ENCODE measurements at places on chromosomes 7 and 10. TPM values are rescaled to one million over a fixed set of nuclear protein-coding genes. Genes with fewer than 3 reads are reported as not detected.

CYP26C1 gene
- total RNA-seq, result not detected

AQP1 gene
- total RNA-seq, result 0.10 TPM

GPR158 gene
- total RNA-seq, result not detected

GNAT3 gene
- not detected for total RNA-seq

CAMK2G gene
- 16.5 TPM for total RNA-seq

RPEL1 gene
- not detected for total RNA-seq

PIP gene
- total RNA-seq, result not detected

SPAG6 gene
- not detected for total RNA-seq

HOGA1 gene
- not detected for total RNA-seq

PDE6C gene
- not detected for total RNA-seq

PNLIPRP3 gene
- total RNA-seq, result not detected

LZTS2 gene
- 12.1 TPM for total RNA-seq

MARCHF5 gene
- total RNA-seq, result 25.6 TPM

EPO gene
- total RNA-seq, result not detected

CDK14 gene
- total RNA-seq, result 0.92 TPM

SLC13A1 gene
- total RNA-seq, result not detected

GNGT1 gene
- not detected for total RNA-seq

STYXL1 gene
- 30.4 TPM for total RNA-seq

SFXN3 gene
- total RNA-seq, result 12.6 TPM

DNAJC12 gene
- 47.1 TPM for total RNA-seq

SDK1 gene
- 0.49 TPM for total RNA-seq

TEX47 gene
- total RNA-seq, result not detected

ZC3HAV1L gene
- 13.4 TPM for total RNA-seq

SEC23IP gene
- 88.6 TPM for total RNA-seq

C10orf143 gene
- total RNA-seq, result 3.3 TPM

PON3 gene
- not detected for total RNA-seq

AMPH gene
- total RNA-seq, result not detected

AZGP1 gene
- not detected for total RNA-seq

ACTR3C gene
- 2.8 TPM for total RNA-seq

PLXDC2 gene
- total RNA-seq, result 0.04 TPM

ERVW-1 gene
- total RNA-seq, result not detected

FOXL3 gene
- total RNA-seq, result not detected
